ENCODE measurements at places on chromosomes 2 and 18. TPM values are rescaled to one million over a fixed set of nuclear protein-coding genes. Genes with fewer than 3 reads are reported as not detected.

Gene SERPINB3
- not detected for total RNA-seq

Gene ABHD1
- not detected for total RNA-seq

Gene MFSD2B
- 0.20 TPM for total RNA-seq

Gene SLC5A7
- 0.42 TPM for total RNA-seq

Gene NEU2
- not detected for total RNA-seq

Gene CFAP53
- total RNA-seq = 0.44 TPM

Gene SPHKAP
- total RNA-seq = 0.08 TPM

Gene LCT
- total RNA-seq = 0.08 TPM

Gene POTEJ
- 0.17 TPM for total RNA-seq

Gene FBLN7
- total RNA-seq = 0.10 TPM

Gene COLEC11
- 0.80 TPM for total RNA-seq

Gene CAPN14
- 0.08 TPM for total RNA-seq

Data from colonic mucosa (tissue), 4 donors.